Muscle of leg (tissue), 16 donors: ENCODE measurements at places on chromosomes 3 and 15.

- DNase-seq, result no peak
Measured at GRCh38 chr3:71309886-71310285, 273.6 kb downstream of the FOXP1 start.

DNA sequence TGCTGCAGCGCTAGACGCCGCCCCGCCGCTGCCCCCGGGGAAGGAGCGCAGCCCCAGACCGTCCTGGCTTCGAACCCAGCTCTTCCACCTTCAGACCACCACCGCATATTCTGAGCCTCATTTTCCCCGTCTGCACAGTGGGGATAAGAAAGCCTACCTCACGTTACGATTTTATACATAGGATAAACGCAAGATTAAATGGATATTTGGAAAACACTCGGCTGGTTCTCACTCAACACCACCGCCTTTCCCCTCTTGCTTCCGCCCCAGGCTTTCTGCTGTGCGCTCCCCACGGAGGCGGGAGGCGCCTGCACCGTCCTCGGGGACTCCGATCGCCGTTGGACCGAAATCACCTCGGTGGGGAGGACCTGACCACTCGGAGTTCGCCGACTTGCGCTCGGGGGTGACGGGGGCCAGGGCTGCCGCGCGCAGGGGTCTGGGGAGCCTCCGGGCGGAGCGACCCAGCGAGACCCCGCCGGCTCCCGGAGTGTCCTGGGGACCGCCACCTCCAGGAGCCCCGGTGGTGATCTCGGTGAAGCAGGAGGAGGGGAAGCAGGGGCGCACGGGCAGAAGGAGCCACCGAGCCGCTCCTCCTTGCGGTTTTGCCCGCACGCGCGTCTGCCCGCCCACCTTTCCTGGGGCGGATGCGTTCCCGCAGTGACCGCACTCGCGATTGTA, 4.0 kb downstream of the FBXL22 start:
- DNase-seq, result peak; percentile 41

GRCh38 chr15:91129436-91129835, 29.4 kb downstream of the SV2B start:
- DNase-seq, result no peak

GRCh38 chr15:60328852-60329443, 68.8 kb downstream of the ANXA2 start:
- DNase-seq, result no peak

DNA sequence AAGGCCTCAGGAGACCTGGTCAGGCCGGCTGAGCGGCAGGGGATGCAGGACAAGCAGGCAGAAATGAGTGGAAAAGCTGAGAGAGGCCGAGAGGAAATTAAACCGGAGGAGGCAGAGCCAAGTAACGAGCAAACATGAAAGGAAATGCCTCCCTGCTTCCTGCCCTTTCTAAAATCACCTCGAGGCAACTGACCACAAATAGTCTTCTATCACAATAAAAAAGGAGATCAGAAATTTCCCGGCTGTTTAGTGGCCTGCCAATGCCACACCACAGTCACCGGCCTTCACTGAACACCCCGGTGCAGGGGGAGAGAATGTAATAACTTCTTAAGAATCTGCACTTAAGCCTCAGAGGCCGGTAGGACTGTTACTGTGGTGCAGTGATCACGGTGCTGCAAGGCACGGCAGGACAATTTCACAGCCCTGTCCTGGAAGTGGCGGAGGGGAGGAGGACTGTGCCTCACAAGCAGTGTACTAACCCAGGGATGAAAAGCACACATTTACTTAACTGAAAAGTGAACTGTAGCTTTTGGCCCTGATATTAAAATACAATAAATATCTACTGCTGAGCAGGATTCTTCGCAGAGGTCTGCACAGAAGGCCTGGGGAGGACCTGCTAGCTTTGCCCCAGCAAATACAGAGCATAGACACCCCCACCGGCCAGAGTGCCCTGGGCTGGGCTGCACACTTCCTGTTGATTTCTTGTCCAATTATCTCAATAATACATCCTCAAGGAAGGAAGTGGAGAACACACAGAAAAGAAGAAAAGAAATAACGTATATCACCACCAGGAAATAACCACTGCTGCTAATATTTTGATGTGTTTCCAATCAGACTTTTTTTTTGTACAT, 183.5 kb upstream of the NSMCE3 start:
- no peak for DNase-seq

DNA sequence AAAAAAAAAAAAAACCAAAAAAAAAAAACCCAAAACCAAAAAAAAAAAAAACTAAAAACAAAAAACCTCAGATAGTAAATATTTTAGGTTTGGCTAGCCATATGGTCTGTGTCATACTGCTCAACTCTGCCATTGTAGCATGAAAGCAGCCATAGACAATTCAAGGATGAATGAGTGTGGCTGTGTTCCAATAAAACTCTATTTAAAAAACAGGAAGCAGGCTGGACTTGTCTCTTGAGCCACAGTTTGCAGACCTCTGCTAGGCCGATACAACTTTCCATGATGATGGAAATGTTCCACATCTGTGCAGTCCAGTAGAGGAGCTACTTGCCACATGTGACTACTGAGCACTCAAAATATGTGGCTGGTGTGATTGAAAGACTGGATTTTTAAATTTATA, 11.1 kb downstream of the EFCAB12 start:
- DNase-seq, result peak; percentile 89

- DNase-seq, result peak; percentile 59
Measured at GRCh38 chr3:169041677-169042171, 621.8 kb downstream of the MECOM start.

DNA sequence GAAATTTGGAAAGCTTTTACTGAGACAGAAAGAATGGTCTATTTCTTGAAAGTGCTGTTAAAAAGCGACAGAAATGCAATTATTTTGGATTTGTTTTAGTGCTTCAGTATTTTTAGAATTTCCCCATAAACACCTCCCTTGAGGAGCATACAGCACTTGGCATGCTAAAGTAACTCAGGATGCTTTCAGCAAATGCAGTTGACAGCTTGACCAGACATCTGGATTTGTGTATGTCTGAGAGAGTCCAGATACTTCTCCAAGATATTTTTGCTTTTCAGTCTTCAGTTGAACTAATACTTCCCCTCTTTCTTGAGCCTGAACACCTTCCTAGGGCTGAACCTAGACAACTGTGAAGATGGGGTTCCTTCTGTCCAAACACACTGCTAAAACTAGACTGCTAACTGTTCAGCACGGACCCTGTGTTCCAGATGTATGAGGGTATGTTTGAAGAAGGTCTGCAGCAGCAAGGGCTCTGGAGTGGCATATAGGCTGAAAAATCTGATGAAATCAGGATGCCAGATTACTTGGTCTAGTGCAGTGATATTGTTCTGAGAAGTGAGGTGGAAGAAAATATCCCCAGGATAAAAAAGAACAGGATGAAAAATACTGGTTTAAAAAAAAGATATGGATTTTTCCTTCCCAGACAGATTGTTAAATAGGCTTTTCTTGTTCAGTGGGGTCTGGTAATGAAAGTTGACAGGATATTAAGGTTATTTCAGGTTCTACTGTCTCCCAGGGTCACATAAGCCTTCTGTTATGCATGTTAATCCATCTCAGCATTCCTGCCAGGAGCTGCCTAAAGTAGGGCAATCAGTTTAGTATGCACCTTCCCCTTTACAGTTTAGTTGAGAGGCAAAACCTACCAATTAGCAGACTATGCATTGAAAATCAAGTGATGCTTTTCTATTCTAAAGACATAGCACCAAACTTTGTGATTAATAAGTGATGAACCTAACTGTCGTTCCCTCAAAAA, 516.9 kb upstream of the TBL1XR1 start:
- peak; percentile 92 for DNase-seq

- no peak for DNase-seq
Measured at GRCh38 chr15:70219256-70219895, 121.7 kb upstream of the TLE3 start.

DNA sequence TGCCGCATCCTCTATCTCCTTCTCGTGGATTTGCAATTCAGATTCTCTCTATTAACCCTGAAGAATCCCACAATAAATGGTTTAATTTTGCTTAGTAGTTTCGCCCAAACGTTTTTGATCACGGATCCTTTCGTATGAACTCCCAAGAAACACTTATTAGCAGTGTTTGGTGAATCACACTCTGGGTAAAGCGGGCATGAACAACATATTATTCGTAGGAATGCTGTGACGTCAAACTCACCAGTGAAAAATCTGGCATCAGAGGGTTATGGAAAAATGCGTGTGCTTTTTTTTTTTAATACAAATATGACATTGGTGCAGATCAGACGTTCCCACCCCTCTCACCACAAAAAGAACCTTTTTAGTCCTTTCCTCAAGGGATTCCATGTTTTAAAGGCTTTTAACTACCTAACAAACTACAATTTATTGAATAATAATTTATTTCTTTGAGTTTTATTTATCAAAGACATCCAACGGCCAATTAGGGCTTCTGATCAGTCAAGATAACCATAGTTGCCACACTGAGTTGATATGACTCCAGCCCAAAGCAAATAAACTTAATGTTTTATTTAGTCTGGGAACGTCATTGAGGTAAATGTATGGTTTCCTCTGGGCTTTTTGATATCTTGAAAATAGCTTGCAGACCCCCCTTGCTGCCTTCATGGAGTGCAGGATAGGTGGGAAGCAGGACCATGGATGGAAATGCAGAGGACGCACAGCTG, 45.5 kb upstream of the CGNL1 start:
- DNase-seq, result no peak

- no peak for DNase-seq
Measured at GRCh38 chr3:97698691-97699090, 65.9 kb upstream of the ARL6 start.

DNA sequence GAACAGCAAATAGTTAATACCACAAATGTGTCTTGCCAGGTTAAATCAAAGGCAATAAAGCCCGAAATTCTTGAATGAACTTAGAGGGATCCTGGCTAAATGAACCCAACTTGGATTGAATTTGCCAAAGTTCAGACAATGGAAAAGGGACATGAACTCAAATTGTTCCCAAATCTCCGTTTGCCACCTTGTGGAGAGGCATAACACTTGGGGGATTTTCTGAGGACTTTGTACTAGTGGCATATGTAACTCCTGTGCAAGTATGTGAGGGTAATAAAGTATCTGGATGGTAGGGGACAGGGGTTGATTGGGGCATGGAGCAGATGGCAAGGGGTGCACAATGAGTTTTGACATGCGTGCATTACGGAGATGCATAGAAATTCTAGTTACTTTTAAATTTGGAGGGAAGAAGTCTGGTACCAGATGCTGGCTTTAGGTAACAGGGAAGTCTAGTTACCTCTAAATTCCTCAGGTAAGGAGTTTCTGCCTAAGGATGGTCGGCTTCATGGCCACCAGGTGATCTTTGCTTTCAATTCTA, 1.2 kb upstream of the TCAIM start:
- peak; percentile 9 for DNase-seq

- no peak for DNase-seq
Measured at GRCh38 chr3:114884213-114884923, 262.7 kb downstream of the ZBTB20 start.

DNA sequence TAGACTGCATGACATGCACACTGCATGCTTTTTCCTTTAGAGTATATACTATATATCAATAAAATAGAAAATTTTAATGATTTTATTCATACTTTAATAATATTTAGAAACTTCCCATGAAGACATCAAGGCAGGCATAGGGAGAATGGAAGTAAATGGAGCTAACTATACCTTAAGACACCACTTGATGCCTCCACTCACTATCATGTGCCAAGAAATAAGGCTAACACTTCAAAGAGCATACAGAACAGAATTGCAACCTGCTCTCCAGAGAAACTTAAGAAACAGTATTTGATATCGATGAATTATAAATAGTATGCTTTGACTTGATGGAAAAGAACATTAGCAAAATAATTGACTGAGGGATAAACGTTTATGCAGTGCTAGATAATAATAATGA, 192.6 kb upstream of the MBNL1 start:
- DNase-seq, result no peak

DNA sequence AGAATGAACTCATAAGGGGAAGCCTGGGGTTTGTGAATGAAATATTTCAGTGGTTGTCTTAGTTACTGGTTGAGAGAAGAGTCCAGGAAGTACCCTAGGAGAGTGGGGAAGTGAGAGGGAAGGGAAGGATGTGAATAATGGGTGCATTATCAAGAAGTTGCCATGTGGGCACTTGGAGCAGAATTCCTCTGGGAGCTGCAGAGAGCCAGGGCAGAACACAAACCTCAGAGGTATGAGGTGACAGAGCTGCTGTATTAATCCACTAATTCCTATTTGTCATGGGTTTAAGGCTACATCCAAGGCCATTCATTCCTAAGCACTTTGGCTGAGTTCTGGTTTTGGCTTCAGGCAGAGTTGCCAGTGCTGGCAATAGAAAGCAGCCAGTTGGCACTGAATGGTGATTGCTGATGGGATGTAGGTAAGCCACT, 29.0 kb downstream of the NDUFB4 start:
- no peak for DNase-seq
